ENCODE measurements at places on chromosomes 3 and 15. TPM values are rescaled to one million over a fixed set of nuclear protein-coding genes. Genes with fewer than 3 reads are reported as not detected.

ILDR1 gene
- total RNA-seq, result 0.54 TPM

DUOXA2 gene
- under 0.01 TPM for total RNA-seq

PPP1R14D gene
- not detected for total RNA-seq

DNA sequence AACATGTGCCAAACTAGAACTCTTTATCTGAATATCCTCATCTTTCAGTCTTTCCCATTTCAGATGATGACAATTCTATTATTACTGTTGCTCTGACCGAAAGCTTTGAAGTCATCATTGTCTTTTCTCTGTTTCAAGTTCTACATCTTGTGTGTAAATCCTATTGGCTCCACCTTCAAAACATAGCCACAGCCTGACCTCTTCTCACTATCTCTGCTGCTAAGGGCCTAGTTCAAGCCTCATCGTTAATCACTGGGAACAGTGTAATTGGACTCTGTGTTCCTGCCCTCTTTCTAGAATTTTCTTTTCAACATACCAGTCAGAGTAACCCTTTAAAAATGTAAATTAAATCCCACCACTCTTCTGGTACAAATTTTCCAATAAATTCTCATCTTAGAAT, 105.1 kb downstream of the OXSM start:
- DNase-seq, result no peak

- DNase-seq, result no peak
Measured at GRCh38 chr3:177792311-177793030, 595.2 kb upstream of the TBL1XR1 start.

- DNase-seq, result no peak
Measured at GRCh38 chr3:109882144-109882543, 544.8 kb upstream of the DPPA4 start.
